ENCODE measurements at places on chromosomes 7 and 10.

GRCh38 chr7:156616269-156617202 lies 24.0 kb upstream of the RNF32 start:
- DNase-seq: no peak

GRCh38 chr7:10083766-10084165 lies 889.9 kb upstream of the PHF14 start:
- DNase-seq: no peak

GRCh38 chr7:36039243-36039642 lies 113.8 kb upstream of the EEPD1 start:
- no peak for DNase-seq

DNA sequence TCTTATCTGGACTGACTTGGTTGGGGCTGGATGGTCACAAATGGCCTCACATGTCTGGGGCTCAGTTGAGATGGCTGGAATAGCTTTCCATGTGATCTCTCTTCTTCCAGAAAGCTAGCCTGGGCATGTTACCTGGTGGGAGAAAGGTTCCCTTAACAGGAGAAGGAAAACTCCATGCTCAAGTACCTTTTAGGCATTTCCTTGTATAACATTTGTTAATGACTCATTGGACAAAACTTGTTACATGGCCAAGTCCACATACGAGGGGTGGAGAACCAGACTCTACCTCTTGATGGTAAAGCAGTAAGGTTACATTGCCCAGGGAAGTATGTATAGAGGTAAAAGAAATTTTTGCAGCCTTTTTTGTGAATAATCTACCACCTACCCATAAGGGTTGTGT lies 826.4 kb downstream of the LRMDA start:
- DNase-seq: no peak

DNA sequence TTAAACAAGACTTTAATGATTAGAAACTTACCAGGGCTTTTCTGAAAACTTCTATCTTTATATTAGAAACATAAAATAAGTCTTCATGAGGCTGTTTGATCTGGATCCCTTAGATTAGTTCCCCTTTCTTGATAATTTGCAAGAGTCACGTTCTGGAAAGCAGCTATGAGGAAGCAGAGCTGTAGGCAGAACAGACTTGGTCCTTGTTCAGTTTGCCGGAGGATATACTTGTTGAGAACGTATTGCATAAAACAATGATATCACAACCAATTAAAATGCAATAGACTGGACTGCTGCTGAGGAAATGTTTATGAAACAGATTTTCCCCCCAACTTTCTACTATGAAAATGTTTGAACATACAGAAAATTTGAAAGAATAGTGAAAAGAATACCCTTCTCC lies 2.8 kb downstream of the SAMD9L start:
- no peak for DNase-seq
